ENCODE measurements at places on chromosomes 3 and 15. TPM values are rescaled to one million over a fixed set of nuclear protein-coding genes. Genes with fewer than 3 reads are reported as not detected.

DNA sequence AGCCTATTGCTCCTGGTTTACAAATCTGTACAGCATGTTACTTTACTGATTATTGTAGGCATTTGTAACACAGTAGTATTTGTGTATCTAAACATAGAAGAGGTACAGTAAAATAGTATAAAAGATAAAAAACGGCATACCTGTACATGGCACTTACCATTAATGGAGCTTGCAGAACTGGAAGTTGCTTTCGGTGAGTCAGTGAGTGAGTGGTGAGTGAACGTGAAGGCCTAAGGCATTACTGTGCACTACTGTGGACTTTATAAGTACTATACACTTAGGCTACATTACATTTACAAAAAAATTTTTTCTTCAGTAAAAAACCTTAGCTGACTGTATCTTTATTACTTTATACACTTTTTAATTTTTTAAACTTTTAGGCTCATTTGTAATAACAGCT, 90.9 kb downstream of the RAP2B start:
- no peak overlapping the region for H3K4me3 ChIP-seq
- H3K4me1 ChIP-seq: no peaks in the 10 kb centered on the region
- H3K36me3 ChIP-seq: no peaks in the 10 kb centered on the region
- no peaks in the 10 kb centered on the region for H3K27me3 ChIP-seq
- DNase-seq: no peak
- no peak overlapping the region for H3K27ac ChIP-seq

DNA sequence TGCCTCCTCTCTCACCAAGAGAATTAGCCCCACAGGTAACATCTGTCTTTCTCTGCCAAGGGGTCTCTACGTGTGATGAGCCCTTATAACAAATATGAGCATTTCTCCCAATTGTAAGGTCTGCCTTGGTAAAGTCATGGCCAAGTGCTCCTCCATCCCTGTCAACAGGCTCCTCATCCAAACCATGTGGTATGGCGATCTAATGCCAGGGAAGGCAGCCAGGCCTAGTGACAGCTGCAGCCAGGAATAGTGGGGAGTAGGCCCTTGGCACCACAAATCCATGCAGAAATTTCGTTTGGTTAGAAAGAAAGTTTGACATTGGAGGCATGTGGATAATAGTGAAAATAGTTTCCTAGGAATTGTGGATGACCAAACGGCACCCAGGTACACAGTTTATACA, 4.7 kb upstream of the LRTM1 start:
- H3K27me3 ChIP-seq: no peaks in the 10 kb centered on the region
- DNase-seq: no peak
- no peaks in the 10 kb centered on the region for H3K36me3 ChIP-seq
- H3K4me1 ChIP-seq: no peaks in the 10 kb centered on the region
- no peak overlapping the region for H3K27ac ChIP-seq
- no peak overlapping the region for H3K4me3 ChIP-seq

DNA sequence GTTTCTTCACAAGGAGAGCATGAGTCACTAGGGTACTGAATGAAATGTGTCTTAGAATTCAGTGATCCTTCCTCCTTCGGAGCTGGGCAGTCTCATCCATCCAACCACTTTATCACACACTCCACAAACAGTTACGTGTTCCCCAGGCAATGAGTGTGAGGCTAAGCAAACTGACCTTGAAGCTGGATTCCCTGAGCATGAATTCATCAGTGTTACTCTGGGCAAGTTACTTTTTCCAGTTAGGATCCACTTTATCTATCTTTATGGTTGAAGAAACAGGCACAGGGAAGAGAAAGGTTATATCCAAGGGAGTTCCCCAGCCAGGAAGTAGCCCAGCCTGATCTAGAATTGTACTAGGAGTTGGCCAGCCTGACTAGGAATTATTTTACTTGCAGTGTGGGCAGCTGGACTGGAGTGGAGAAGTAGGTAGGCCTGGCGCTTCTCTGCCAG, 17.1 kb upstream of the GCNT3 start:
- no peaks in the 10 kb centered on the region for H3K36me3 ChIP-seq
- H3K4me3 ChIP-seq: no peak overlapping the region

DNA sequence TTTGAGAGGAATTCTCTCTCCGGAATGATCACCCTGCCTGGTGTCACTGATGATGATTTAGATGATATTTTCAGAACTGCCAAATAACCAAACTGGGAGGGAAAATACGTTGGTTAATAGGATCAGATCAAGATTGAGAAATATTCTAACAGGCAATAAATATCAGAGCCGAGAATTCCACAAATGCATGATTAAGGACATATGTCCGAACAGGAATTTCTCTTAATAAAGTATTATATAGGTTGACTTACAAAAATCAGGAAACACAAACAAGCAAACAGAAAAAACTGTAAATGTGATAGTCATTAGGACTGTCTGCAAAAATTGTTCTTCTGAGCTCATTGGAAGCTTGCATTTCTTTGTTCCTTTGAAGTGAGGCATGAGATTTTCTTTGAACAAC, 75.1 kb upstream of the PHLDB2 start:
- H3K4me3 ChIP-seq: no peak overlapping the region
- no peak for DNase-seq
- H3K4me1 ChIP-seq: no peaks in the 10 kb centered on the region
- H3K36me3 ChIP-seq: no peaks in the 10 kb centered on the region
- H3K27ac ChIP-seq: no peak overlapping the region

DNA sequence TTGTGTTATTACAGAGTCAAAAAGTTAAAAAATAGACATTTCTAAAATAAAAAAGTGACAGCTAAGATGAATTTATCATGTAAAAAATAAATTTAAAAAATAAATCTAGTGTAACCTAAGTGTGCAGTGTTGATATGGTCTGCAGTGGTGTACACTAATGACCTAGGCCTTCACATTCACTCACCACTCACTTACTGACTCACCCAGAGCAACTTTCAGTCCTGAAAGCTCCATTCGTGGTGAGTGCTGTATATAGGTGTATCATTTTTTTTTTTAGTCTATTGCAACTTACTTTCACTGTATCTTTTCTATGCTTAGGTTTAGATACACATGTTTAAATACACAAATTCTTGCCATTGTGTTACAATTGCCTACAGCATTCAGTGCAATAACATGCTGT, 459.4 kb upstream of the ROBO1 start:
- H3K4me3 ChIP-seq: no peak overlapping the region
- H3K27ac ChIP-seq: no peak overlapping the region
- H3K4me1 ChIP-seq: no peaks in the 10 kb centered on the region
- H3K27me3 ChIP-seq: no peaks in the 10 kb centered on the region
- no peaks in the 10 kb centered on the region for H3K36me3 ChIP-seq
- DNase-seq: no peak

GRCh38 chr15:60009124-60009960, 5.2 kb downstream of the FOXB1 start:
- H3K27me3 ChIP-seq: peaks cover 100% of the 10 kb centered on the region
- no peaks in the 10 kb centered on the region for H3K36me3 ChIP-seq
- peaks cover 14% of the 10 kb centered on the region for H3K4me1 ChIP-seq
- H3K27ac ChIP-seq: no peak overlapping the region

GRCh38 chr3:196660381-196661166, 21.1 kb downstream of the NRROS start:
- H3K4me3 ChIP-seq: no peak overlapping the region
- H3K4me1 ChIP-seq: no peaks in the 10 kb centered on the region
- no peaks in the 10 kb centered on the region for H3K27me3 ChIP-seq
- H3K27ac ChIP-seq: no peak overlapping the region
- DNase-seq: no peak

GRCh38 chr3:15634671-15635070, 33.1 kb downstream of the BTD start:
- H3K27me3 ChIP-seq: no peaks in the 10 kb centered on the region
- no peak overlapping the region for H3K4me3 ChIP-seq
- no peaks in the 10 kb centered on the region for H3K36me3 ChIP-seq
- peak overlapping the region; percentile 76 for H3K27ac ChIP-seq
- H3K4me1 ChIP-seq: peaks cover 15% of the 10 kb centered on the region

GRCh38 chr3:49359623-49360022, 1.5 kb upstream of the GPX1 start:
- DNase-seq: no peak
- peak overlapping the region; percentile 98 for H3K27ac ChIP-seq
- no peaks in the 10 kb centered on the region for H3K36me3 ChIP-seq
- H3K4me1 ChIP-seq: peaks cover 13% of the 10 kb centered on the region

GRCh38 chr15:43948691-43949325, 122.0 kb downstream of the WDR76 start:
- H3K27me3 ChIP-seq: no peaks in the 10 kb centered on the region
- H3K4me3 ChIP-seq: no peak overlapping the region
- H3K36me3 ChIP-seq: no peaks in the 10 kb centered on the region
- DNase-seq: no peak

DNA sequence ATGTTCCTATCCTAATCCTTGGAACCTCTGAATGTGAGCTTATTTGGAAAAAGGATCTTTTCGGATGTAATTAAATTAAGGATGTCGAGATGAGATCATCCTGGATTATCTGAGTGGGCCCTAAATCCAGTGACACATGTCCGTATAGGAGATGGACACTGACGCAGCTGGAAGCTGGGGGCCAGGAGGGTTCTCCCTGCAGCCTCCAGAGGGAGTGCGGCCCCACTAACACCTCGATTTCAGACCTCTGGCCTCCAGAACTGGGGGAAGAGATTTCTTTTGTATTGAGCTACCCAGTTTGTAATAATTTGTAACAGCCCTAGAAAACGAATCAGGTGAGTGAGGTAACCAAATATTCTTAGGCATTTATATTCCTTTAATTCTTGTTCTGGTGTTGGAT, 2.5 kb downstream of the DNAJB8 start:
- H3K4me1 ChIP-seq: no peaks in the 10 kb centered on the region
- no peaks in the 10 kb centered on the region for H3K36me3 ChIP-seq
- H3K4me3 ChIP-seq: no peak overlapping the region
- DNase-seq: no peak

DNA sequence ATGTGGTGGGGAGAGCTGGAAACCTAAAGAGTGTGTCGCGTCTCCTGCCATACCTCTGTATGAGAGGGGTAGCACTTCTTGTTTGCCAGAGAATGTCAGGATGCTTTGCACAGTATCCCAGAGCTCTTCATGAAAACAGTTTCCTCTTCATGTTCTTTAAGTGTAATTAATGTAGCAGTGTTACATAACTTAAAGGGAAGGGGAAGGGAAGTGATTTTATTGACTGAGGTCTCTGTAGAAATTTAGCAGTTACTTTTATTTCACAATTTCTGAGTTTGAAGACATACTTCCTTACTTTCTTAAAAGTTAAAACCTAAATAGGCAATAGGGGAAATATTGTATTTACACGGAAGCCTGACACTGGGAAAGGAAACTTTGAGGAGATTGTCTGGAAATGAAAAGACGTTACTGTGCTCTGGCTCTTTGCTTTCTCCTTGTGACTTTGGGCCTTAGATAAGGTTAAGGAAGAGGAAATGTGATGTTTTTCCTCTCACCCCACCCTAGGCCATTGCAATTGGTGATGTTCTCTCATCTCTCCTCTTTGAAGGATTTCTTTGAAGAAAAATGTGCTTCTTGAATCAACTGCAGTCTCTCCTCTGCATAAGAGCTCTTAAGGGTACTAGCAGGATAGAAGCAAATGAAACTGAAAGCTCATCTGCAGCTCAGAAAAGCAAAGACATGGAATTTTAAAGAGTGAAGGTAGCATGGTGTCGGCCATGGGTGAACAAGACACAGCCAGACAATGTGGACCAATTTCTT, 6.0 kb downstream of the NXPE3 start:
- no peak overlapping the region for H3K4me3 ChIP-seq
- H3K36me3 ChIP-seq: peaks cover 4% of the 10 kb centered on the region
- DNase-seq: no peak
- peak overlapping the region; percentile 18 for H3K27ac ChIP-seq

GRCh38 chr3:149226776-149227175, 5.1 kb upstream of the CP start:
- H3K4me3 ChIP-seq: no peak overlapping the region
- no peaks in the 10 kb centered on the region for H3K27me3 ChIP-seq
- H3K4me1 ChIP-seq: peaks cover 5% of the 10 kb centered on the region

DNA sequence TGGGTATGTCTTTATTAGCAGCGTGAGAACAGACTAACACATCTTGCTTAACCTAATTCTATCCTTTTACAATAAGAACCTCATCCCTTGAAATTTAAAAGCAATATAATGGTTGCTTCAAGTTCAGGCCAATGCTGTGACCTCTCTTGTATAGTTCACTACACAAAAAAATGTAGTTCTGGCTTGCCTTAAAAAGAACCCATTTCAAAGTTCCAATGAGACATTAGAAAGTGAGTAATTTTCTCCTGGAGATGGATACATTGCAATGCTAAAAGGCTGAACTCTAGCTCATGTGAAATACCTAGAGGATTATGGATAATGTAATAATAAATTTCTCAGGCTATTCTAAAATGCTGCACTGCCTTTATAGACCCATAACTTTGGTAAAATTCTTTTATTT, 47.8 kb downstream of the ATP13A4 start:
- no peaks in the 10 kb centered on the region for H3K36me3 ChIP-seq
- H3K27me3 ChIP-seq: no peaks in the 10 kb centered on the region
- H3K27ac ChIP-seq: no peak overlapping the region
- no peak for DNase-seq
- H3K4me1 ChIP-seq: no peaks in the 10 kb centered on the region
- no peak overlapping the region for H3K4me3 ChIP-seq

DNA sequence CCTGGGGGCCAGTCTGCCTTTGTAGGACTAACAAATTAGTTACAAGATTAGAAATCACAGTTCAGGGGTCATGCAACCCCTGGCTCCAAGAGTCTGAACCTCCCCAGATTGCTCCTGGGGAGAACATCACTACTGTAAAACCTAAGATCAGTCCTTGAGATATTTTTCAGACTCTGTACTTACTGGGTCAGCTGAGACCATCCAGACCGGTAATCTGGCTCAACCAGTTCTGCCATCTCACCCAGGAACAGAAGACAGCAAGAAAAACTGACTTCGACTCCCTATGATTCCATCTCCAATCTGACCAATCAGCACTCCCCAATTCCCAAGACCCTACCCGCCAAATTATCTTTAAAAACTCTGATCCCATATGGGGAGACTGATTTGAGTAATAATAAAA, 47.5 kb downstream of the NMD3 start:
- H3K4me1 ChIP-seq: no peaks in the 10 kb centered on the region
- DNase-seq: no peak
- H3K36me3 ChIP-seq: no peaks in the 10 kb centered on the region
- no peak overlapping the region for H3K4me3 ChIP-seq

Gene PROS1
- 9.1 TPM for total RNA-seq

Gene ERICH6
- total RNA-seq: not detected

Gene SPESP1
- not detected for total RNA-seq

Gene COL8A1
- 2.6 TPM for total RNA-seq

Gene CFAP100
- total RNA-seq: not detected

Gene FAM227B
- total RNA-seq: 3.3 TPM

Gene RETNLB
- not detected for total RNA-seq

All from transverse colon (tissue), 4 donors.